Inflammatory macrophage (primary cell): ENCODE measurements at places on chromosomes 5 and 9.
A peak's percentile ranks its signal among the peaks of the same experiment; 100 is the strongest.

- no peak for DNase-seq
Observed at GRCh38 chr5:176201811-176202210, 36.4 kb upstream of the SIMC1 start.

GRCh38 chr5:174834081-174834480 is 109.7 kb downstream of the MSX2 start:
- DNase-seq, result no peak

DNA sequence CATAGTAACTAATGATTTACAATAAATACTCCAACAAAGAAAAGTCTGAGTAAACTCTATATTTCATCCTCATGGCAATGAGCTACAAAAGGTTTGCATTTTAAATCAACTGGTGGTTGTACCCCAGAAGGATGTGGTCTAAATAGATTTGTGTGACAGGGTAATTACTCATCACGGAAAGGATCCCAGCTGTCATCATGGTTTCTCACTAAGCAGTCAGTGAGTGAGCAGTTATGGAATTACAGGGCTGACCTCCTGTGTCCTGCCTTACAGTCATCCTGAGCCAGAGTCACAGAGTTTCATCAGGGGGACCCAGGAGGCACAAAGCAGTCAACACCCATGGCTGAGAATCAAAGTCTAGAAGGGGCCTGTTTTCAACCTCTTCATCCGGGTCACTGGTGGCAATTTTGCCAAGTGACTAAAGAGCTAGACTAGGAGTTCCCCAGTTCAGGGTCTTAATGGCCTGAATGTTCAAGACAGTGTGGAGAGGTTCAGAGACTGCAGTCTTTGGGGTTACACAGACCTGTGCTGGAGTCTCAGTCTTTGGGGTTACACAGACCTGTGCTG is 210.7 kb upstream of the SLC24A2 start:
- DNase-seq, result no peak

DNA sequence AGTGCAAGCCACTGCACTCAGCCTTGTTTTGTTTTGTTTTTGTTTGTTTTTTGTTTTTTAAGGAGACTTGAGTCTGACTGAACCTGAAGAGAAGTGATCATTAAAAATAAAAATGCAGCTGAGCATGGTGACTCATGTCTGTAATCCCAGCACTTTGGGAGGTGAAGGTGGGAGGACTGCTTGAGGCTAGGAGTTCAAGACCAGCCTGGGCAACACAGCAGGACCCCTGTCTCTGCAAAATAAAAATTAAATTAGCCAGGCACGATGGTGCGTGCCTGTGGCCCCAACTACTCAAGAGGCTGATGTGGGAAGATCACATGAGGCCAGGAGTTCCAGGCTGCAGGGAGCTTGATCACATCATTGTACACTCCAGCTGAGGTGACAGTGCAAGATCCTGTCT is 6.2 kb downstream of the SLC1A1 start:
- no peak for DNase-seq

GRCh38 chr5:67065237-67065636 is 131.4 kb downstream of the CD180 start:
- DNase-seq, result no peak

- DNase-seq, result no peak
Observed at GRCh38 chr9:70006306-70006705, 37.3 kb upstream of the MAMDC2 start.

DNA sequence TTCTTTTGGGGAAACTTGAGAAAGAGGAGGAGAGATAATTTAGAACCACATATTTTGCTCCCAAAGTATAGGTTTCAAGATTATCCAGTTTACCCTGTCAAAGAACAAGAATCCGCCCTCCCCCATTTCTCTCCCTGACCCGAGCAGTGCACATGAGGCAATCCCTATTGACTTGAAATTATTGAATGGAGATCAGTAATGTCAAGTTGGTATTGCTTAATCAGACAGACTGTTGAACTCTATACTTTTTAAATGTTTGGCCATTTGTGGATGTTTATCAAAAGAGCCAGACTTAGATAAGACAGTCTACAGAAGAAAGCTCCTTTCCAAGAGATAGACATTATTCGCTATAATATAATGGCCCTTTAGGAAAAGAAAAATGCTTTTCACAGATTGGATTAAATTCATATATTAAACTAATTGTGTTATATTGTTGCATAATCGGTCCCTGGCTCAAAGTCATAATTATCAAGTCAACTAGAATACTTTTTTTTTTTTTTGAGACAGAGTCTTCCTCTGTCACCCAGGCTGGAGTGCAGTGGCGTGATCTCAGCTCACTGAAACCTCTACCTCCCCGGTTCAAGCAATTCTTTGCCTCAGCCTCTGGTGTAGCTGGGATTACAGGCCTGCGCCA is 5.3 kb downstream of the SLC25A25 start:
- no peak for DNase-seq

DNA sequence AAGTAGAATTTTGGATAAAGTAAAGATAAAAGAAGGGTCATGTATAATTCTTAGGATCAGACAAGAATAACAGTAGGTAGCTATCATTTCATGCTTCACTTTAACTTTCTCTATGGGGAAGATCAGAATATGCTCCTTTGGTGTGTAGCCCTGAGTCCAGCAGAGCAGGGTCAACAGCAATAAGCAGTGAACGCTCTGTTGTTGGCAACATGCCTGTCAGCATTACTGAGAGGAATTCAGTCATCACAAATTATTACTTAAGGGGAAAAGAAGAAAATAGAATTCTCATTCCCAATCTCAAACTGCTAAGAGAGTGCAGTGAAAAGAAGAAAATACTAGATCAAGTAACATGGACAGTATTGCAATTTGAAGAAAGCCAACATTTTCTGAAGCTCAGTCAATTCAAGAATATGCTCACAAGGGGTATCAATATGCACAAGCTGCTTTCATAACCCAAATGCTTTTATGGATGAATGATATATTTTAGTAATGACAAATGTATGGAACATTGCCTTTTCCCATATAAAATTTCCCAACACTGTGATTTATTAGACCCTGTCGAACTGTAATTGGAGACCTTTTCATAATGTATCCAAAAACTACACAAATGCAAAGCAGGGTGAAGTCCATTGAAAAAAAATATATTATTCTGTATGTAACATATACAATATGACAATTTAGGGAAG is 1359.4 kb downstream of the EFNA5 start:
- DNase-seq, result no peak

DNA sequence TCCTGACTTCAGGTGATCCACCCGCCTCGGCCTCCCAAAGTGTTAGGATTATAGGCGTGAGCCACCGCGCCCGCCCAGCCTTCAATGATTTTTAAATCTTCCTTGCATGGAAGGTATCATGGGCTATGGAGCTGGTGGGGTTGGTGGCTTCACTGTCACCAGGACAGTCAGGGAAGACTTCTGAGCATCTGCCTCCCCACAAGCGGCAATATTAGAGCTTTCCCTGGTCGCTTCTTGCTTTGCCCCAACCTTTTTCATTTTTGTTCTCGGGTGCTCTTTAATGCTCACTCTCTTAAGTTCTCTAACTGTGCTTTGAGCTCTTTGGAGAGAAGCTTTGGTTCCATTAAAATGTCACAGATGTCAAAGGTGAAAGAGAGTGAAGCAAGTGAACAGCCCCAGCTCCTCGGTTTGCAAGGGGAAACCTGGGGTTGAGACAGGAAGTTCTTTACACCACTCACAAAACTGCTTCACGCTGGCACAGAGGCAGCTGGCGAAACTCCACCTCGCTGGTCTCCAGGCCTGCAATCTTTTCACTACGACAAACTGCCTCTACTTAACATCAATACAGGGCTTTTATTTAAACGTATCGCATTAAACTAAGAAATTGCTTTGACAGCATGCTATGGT is 142.5 kb upstream of the RETREG1 start:
- no peak for DNase-seq

GRCh38 chr5:62650197-62650596 is 71.6 kb downstream of the LRRC70 start:
- DNase-seq, result no peak

- no peak for DNase-seq
Observed at GRCh38 chr5:146726020-146726419, 152.5 kb downstream of the PPP2R2B start.

DNA sequence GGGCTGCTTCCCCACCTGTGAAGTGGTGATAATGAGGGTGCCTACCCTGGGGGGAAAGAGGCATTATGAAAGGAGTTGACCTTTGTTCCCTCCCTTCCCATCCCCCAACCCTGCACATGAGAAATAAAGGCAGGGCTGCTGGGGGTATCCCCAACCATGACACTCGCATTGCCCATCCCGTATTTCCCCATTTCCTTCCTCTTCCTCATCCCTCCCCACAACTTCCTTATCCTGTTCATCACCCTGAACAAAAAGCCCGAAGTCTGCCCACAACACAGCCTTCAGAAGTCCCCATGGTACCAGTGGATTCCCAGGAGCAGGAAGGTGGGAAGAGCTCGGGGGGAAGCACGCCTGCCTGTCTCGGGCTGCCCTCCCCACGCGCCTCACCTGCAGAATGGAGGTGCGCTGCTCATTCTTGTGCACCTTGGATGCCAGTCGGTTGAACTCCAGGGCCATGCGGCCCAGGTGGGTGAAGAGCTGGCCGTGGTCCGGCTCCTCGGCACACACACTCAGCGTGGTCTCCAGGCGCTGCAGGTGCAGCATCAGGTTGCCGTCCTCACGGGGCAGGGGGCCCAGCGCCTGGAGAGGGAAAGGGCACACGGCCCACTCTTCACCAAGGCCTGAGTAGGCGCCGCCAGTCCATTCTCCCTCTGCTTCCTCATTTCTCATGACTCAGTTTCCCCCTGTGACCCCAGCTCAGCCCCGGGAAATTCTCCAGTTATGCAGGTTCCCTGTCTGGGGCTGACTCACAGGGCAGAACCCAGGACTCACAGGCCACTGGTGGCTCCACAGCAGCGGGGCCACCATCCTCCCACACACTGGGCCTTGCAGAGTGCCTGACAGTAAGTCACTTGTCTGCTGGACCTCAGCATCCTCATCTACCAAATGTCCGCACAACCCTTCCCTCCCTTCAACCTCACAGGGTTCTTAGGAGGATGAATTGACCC is 24.2 kb downstream of the TNIP1 start:
- peak; percentile 74 for DNase-seq

DNA sequence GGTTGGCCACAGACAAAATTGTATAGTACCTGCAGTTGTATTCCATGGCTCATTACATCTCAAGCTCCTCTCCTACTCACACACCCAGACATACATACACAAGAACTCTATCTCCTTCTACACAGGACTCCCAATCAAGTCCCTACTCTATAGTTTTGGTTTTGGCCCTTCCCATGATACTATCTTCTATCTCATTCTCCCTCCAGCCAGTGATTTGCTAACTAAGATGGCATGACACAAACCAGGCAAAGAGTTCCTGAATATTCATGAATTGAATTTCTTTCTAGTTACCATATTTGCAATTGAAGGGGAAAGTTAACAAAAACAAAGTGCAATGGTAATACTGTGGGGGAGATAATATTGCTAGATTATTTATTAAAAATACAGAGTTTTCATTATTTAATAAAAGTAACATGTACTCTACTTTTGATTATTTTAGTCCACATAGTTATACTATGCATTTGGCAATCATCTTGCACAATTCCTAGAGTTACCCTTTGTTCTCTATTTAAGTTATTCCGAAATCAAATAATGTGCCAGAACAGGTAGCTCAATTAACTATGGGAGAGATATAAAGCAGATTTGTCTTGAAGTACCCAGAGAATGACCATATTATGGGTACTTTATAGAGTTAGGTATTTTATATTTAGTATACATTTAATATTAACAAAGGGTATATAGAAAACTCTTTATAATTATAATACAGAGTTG is 9.6 kb upstream of the LURAP1L start:
- DNase-seq, result no peak

GRCh38 chr5:132759114-132760048 is 12.2 kb downstream of the CCNI2 start:
- no peak for DNase-seq

DNA sequence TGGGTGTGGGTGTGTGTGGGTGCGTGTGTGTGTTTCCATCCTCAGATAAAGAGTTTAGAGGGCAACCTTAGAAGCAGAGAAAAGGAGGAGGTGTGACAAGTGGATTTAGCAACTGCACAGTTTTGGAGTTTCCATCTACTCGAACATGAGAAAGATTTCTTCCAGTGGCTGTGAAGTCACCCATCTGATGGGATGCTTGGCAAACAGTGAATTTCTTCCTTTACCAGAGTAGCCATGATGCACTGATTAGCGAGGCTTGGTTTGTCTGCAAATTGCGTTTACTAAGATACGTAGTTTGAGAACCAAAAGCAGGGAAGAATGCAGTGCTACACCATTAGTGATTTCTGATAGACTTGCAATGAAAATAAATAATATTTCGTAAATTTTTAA is 791 bp upstream of the STARD4 start:
- no peak for DNase-seq

DNA sequence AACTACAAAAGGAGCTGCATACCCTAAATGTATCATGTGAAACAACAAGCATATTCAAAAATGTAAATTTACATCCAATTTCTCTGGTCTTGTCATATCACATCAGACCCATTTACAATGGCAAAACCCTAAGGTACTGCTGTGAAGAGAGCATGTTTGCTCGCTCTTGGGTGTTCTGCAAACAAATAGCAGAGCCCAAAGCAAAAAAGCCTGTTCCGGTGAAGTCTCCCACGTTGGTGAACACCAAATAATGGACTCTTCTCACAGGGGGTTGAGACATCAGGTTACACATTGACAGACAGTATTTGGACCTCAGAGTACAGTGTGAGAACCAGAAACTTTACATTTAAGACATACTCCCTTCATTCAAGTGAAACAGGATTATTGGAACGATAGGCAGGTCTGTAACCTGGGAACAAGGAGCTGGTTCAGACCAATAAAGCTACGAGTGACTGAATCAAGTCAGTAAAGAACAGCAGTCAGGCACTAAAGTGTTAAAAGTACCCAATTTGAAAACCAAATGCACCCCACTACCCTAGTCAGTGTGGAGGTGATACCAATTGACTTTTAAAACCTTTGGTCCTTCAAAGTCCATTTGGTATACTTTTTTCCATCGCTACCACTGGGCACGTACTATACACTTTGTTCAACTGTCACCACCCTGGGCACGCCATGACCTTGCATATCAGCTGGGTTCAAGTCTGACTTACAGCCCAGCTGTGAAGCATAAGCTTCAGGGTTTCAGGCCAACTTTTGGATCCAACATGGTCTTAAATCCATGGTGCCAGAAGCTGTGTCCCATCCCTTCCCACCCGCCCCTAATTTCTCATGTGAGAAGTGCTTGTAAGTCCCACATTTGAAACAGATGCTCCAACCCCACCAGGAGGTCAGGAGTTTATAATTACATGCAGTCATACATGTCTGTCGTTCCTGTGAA is 36.4 kb downstream of the ETF1 start:
- DNase-seq, result no peak

GRCh38 chr5:39471836-39472508 is 47.2 kb upstream of the DAB2 start:
- DNase-seq, result no peak

- no peak for DNase-seq
Observed at GRCh38 chr9:14405176-14405706, 91.3 kb upstream of the NFIB start.
